Activated CD8-positive, alpha-beta memory T cell treated with anti-CD3 and anti-CD28 coated beads for 48 hours (primary cell): ENCODE measurements at places on chromosomes 7 and 10.

- no peak for DNase-seq
Observed at GRCh38 chr10:71314028-71314693, 4.9 kb upstream of the SLC29A3 start.

- DNase-seq, result no peak
Observed at GRCh38 chr10:10589540-10590303, 427.9 kb upstream of the CELF2 start.

GRCh38 chr7:105644937-105645336 lies 63.6 kb upstream of the EFCAB10 start:
- no peak for DNase-seq

DNA sequence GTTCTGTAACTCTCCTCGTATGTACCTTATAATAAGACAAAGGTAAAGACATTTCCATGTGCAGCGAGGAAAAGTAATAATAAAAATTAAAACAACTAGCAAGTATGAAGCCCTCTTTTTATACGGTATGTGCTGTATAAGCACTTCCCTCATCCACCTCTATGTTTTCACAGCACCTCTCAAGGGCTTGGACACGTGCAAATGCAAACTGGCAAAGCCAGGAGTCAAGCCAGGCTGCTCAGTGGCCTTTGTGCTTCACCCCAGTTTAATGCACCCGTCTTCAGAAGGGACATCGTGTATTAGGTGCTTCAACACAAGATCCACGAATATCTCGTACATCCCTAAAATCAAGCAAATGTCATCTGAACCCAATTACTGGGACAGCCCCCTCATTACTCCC lies 1.3 kb upstream of the DGKI start:
- DNase-seq, result no peak

DNA sequence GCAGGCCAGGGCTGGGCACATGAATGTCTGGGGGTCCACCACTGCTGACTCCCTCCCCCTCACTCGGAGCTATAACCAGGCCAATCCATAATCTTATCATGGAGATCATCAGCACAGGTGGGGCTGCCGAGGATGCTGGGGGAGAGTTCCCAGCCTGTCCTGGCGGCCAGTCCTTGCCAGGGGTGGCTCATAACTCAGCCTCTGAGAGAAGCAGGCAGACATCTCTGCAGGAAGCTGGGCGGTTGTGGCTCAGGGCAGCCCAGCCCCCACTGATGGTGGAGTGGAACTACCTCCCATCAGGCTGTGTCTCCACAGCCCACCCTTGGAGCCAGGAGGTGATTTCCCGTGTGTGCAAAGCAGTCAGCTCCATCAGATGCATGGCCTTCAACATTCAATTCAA lies 109.4 kb upstream of the ZNF92 start:
- DNase-seq, result no peak

GRCh38 chr7:24764972-24765744 lies 7.9 kb upstream of the GSDME start:
- DNase-seq, result no peak
